Heart right ventricle (tissue), 16 donors: ENCODE measurements at places on chromosomes 5 and 9. TPM values are rescaled to one million over a fixed set of nuclear protein-coding genes. Genes with fewer than 3 reads are reported as not detected.

- no peak for DNase-seq
Observed at GRCh38 chr9:14831661-14832060, 78.6 kb downstream of the FREM1 start.

- no peak for DNase-seq
Observed at GRCh38 chr5:26579712-26580111, 458.7 kb downstream of the CDH9 start.

DNA sequence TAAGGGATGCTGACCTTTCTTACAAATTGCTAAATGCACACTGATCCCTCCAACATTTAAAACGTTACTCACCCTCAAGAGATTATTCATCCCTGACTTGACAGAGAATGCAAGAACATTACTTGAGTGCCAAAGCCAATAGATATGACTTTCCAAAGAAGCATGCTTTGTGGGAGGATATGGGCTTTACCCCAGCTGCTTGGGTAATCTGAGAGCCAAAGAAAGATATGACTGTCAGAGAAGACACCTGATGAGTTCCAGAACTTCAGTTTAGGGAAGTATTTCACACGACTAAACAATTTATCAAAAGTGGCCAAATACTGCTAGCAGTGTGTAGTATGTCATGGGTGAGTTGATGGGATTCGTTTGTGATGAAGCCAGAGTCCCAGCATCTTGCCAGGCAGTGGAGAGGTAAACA, 7.4 kb upstream of the SPDL1 start:
- DNase-seq, result no peak

DNA sequence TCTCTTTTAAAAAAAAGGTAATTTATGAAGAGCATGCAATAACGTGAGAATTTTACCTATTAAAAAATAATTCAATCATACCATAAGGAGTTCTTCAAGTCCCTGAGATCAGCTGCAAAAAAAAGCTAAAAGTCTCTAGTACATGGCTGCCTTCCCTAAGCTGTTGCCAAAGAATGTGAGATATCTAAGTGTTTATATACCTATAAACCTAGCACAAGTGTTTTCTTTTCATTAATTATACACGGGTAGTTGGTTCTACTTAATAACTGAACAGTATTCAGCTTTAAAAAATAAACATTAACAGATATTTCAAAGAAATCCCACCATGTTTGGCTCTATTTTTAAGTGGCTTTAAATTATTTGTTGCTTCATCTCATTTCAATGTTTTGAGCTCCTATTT, 25.9 kb downstream of the FNBP1 start:
- no peak for DNase-seq

CD72 gene
- total RNA-seq, result 0.54 TPM

IL12B gene
- not detected for total RNA-seq

ANXA6 gene
- total RNA-seq, result 218 TPM
